ENCODE measurements at places on chromosomes 2 and 18.

DNA sequence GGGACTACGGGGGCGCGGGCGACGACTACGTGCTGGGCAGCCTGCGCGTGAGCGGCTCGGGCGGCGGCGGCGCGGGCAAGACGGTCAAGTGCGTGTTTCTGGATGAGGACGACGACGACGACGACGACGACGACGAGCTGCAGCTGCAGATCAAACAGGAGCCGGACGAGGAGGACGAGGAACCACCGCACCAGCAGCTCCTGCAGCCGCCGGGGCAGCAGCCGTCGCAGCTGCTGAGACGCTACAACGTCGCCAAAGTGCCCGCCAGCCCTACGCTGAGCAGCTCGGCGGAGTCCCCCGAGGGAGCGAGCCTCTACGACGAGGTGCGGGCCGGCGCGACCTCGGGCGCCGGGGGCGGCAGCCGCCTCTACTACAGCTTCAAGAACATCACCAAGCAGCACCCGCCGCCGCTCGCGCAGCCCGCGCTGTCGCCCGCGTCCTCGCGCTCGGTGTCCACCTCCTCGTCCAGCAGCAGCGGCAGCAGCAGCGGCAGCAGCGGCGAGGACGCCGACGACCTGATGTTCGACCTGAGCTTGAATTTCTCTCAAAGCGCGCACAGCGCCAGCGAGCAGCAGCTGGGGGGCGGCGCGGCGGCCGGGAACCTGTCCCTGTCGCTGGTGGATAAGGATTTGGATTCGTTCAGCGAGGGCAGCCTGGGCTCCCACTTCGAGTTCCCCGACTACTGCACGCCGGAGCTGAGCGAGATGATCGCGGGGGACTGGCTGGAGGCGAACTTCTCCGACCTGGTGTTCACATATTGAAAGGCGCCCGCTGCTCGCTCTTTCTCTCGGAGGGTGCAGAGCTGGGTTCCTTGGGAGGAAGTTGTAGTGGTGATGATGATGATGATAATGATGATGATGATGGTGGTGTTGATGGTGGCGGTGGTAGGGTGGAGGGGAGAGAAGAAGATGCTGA is 1.4 kb downstream of the SOX11 start:
- peak overlapping the region; percentile 24 for H3K4me3 ChIP-seq
- H3K27ac ChIP-seq = no peak overlapping the region
- H3K4me1 ChIP-seq = peaks cover 30% of the 10 kb centered on the region

- H3K4me3 ChIP-seq = no peak overlapping the region
- no peaks in the 10 kb centered on the region for H3K27me3 ChIP-seq
- no peaks in the 10 kb centered on the region for H3K4me1 ChIP-seq
Observed at GRCh38 chr18:39599251-39599650, 2033.7 kb upstream of the CELF4 start.

GRCh38 chr18:57659460-57660102 is 37.9 kb upstream of the NARS1 start:
- peaks cover 32% of the 10 kb centered on the region for H3K4me1 ChIP-seq
- H3K36me3 ChIP-seq = peaks cover 46% of the 10 kb centered on the region
- DNase-seq = no peak

DNA sequence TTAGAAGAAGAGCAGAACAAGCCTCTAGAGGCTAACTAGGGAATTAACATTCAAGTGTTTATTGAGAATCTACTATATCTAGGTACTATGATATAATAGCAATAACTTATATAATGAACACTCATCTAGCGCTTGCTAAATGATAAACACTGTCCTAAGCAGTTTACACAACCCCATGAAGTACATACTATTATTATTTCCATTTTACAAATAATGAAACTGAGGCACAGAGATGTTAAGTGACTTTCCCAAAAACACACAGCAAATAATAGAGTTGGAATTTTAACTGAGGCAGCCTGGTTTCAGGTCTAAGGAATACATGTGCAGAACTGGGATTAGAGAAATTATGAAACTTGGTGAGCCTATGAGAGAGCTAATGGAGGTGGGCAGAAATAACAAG is 893.4 kb downstream of the CPS1 start:
- no peak for DNase-seq
- H3K4me1 ChIP-seq = no peaks in the 10 kb centered on the region
- H3K36me3 ChIP-seq = no peaks in the 10 kb centered on the region
- no peak overlapping the region for H3K4me3 ChIP-seq

- no peak overlapping the region for H3K4me3 ChIP-seq
- no peaks in the 10 kb centered on the region for H3K27me3 ChIP-seq
- H3K4me1 ChIP-seq = no peaks in the 10 kb centered on the region
- DNase-seq = no peak
- no peaks in the 10 kb centered on the region for H3K36me3 ChIP-seq
- H3K27ac ChIP-seq = no peak overlapping the region
Observed at GRCh38 chr2:180905002-180905401, 75.4 kb upstream of the UBE2E3 start.

DNA sequence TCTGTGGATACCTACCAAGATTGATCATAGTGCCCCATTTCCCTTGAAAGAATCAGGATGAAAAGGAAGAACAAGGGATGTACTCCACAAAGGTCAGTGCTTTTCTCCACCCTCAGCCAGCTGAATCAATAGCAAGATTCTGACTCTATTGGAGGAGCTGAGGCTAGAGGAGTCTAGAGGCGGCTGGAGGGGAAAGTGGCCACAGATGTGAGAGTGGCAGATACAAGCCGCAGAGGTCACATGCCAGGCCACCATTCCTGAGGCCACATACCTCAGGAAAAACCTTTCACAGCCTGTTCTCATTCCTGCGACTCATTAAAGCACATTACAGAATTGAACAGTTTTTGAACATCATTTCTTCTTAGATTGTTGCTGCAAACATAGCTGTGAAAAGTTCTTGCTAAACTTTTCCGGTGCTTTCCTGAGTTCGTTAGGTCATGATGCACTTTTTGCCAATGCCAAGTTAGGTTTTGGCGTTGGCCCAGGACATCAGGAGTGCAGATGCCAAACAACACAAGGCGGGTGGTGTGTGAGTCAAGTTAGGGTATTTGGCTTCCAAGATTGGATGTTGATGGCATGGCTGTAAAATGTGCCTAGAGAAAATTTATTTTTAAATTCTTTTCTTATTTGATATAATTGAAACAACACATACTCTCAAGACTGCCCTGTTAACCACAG is 160.7 kb upstream of the SP5 start:
- H3K36me3 ChIP-seq = no peaks in the 10 kb centered on the region
- no peaks in the 10 kb centered on the region for H3K27me3 ChIP-seq
- peaks cover 39% of the 10 kb centered on the region for H3K4me1 ChIP-seq
- peak overlapping the region; percentile 83 for H3K27ac ChIP-seq

DNA sequence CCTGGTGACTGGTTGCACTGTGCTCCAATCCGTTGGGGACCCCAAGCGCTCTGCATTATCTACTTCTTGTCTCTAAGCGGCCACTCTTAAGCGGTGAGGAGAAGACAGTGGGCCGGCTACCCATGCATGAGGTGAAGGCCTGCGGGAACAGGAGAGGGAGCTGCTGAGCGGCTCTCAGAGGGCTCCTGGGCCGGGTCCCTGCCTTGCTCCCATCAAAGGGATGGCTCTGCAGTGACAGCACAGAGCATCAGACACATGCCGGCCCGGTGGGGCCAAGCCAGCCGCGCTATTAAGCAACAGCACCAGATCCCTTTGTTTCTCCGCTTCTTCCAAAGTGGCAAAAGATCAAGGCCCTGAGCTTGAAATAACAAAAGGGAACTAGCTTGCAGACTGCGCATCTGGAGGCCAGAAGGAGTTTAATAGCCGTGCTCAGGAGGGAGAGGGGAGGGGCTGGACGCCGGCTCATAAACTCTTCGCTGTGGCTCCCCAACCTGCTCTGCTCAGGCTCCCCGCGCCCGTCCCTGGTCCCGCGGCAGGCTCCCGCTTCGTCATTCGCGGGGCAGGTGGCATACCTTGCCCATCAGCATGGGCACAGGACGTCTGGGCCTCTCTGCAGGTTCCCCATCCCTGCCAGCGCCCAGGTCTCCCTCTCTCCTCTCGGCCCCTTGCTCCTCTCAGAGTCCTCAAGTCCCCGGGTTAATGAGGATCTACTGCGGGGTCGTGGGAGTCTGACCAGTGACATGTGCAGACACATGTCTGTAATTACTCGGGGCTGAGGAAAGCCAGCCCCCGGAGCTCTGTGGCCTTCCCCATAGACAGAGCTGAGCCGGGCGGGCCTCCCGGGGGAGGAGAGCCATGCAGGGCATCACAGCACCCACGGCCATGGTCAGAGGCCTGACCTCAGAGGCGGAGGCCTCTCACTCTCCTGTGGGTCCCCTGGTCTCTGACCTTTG is 96.7 kb downstream of the ASB1 start:
- no peak overlapping the region for H3K27ac ChIP-seq
- no peak for DNase-seq
- H3K27me3 ChIP-seq = no peaks in the 10 kb centered on the region

GRCh38 chr2:10027660-10028330 is 15.6 kb upstream of the KLF11 start:
- no peak for DNase-seq
- H3K4me1 ChIP-seq = no peaks in the 10 kb centered on the region
- H3K4me3 ChIP-seq = no peak overlapping the region
- no peak overlapping the region for H3K27ac ChIP-seq
- H3K27me3 ChIP-seq = no peaks in the 10 kb centered on the region

DNA sequence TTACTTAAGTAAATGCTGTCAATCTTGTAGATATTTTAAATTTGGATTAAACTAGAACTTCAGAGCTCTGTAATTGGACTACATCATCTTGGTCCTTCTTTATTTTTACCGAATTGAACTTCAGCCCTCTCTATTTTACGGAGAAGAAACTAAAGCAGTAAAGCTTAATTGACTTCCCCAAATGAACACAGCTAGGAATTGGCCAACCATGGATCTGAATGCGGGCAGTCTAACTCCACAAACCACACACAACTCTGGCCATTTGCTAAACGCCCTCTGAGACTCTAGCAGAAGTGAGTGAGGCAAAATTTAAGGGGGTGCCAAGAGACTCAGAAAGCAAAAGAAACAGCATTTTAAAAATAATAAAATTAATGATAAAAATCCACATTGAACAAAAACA is 86.3 kb upstream of the KCTD1 start:
- H3K27ac ChIP-seq = no peak overlapping the region
- H3K27me3 ChIP-seq = no peaks in the 10 kb centered on the region
- no peaks in the 10 kb centered on the region for H3K36me3 ChIP-seq
- no peak overlapping the region for H3K4me3 ChIP-seq
- no peak for DNase-seq

DNA sequence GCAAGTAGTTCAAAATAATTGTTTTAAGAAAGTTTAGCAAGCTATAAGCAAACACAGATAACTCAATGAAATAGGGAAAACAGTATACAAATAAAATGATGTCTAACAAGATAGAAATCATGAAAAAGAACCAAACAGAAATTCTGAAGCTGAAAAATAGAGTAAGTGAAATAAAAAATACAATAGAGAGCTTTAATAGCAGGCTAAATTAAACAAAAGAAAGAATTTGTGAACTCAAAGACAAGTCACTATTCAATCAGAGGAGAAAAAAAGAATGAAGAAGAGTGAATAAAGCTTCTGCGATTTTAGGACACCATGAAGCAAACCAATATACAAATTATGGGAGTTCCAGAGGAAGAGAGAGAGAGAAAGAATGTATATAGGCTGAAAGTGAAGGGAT is 576.8 kb downstream of the STK39 start:
- H3K4me3 ChIP-seq = no peak overlapping the region
- no peaks in the 10 kb centered on the region for H3K4me1 ChIP-seq
- no peak for DNase-seq
- H3K36me3 ChIP-seq = no peaks in the 10 kb centered on the region

DNA sequence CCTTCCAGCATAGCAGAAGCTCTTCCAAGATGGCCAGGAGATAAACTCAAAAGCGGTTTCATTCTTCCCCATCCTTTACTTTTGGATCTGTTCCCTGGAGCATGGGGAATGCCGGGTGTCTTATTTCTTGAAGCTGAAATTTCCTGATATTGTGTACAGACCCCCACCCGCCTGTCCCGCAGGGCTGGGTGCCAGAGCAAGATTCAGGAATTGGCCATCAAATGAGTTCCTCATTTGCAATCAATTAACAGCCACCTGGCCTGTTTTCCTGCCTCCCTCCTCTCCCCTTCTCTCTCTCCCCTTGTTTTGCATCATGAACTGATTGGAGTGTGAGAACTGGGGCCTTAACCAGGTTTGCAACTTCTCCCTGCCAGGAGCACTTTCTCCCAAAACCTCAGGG is 202.1 kb downstream of the SH3RF3 start:
- no peak for DNase-seq
- no peaks in the 10 kb centered on the region for H3K36me3 ChIP-seq
- no peak overlapping the region for H3K27ac ChIP-seq
- no peak overlapping the region for H3K4me3 ChIP-seq
- peaks cover 59% of the 10 kb centered on the region for H3K4me1 ChIP-seq
- no peaks in the 10 kb centered on the region for H3K27me3 ChIP-seq

GRCh38 chr18:11668441-11669169 is 20.5 kb upstream of the GNAL start:
- no peak overlapping the region for H3K27ac ChIP-seq
- no peak for DNase-seq
- no peaks in the 10 kb centered on the region for H3K27me3 ChIP-seq
- no peak overlapping the region for H3K4me3 ChIP-seq
- no peaks in the 10 kb centered on the region for H3K4me1 ChIP-seq

DNA sequence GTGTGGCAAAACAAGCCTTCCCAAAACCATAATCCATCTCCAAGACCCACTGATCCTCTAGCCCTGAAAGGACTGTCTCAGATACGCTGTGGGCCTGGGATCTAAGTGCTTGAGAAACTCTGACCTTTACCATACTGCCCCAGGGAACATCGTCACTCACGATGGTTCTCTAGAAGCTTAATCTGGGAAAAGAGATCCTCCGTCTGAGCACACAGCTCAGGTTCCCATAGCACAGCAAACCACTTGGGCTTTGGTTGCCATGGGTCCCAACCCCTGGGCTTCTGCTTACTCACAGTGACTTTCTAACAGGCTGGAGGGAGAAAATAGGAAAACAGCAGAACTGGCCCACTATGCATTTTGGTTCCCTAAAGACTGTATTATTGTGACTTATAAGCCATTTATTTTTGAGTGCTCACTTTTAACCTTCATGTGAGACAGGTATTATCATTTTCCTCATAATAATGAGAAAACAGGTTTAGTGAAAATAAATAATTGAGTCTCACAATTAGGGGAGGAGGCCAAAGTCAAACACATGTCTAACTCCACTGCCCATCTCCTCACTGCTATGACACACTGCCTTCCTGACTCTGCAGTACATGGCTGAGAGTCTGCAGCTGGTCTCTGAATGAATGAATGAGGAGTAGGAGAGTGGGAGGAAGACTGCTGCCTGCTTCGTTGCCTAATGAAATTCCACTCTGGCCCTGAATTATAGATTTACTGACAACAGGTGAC is 46.7 kb downstream of the REEP1 start:
- no peaks in the 10 kb centered on the region for H3K36me3 ChIP-seq
- H3K4me1 ChIP-seq = peaks cover 25% of the 10 kb centered on the region
- no peak overlapping the region for H3K27ac ChIP-seq
- DNase-seq = no peak
- H3K4me3 ChIP-seq = no peak overlapping the region
- H3K27me3 ChIP-seq = no peaks in the 10 kb centered on the region
